HFF-Myc (cell line): ENCODE measurements at places on chromosomes 7 and 10.

DNA sequence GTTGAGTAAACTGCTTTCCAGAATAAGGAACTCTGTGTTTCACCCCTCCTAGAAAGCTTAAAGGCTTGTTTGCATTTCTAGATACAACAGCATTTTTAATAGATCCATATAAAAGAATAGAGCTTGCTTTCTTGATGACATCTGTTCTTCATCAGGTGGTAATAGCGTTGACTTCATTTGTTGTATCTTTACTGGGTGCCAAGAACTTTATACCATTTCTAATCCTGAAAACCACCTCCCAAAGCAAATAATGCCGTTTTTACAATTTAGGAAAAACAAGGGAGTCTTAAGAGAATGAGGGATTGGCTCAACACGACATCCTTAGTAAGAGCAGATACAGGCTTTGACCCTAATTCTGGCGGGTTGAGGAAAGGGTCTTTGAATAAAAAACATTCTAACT, 993.4 kb downstream of the TYW1 start:
- DNase-seq = no peak

DNA sequence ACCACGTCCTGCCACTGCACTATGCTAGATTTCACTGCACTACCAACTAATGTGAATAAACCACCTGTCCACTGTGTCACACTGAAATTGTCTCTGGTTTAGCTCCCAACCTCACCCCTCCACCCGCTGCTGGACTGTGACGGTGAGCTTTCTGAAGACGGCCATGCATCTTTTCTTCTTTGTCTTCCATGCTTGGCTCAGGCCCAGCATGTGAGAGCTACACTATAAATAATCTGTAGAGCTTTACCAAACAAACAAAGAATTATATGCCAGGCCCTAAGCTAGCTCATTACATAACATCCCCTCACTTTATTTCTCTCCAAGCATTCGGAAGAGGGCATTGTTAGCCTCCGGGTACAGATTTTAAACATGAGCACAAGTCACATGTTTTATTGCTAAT, 633.2 kb downstream of the TNS3 start:
- DNase-seq = no peak

- no peak for DNase-seq
Measured at GRCh38 chr10:30176776-30177533, 117.6 kb upstream of the JCAD start.

GRCh38 chr10:62843600-62843999, 27.4 kb upstream of the EGR2 start:
- no peak for DNase-seq

DNA sequence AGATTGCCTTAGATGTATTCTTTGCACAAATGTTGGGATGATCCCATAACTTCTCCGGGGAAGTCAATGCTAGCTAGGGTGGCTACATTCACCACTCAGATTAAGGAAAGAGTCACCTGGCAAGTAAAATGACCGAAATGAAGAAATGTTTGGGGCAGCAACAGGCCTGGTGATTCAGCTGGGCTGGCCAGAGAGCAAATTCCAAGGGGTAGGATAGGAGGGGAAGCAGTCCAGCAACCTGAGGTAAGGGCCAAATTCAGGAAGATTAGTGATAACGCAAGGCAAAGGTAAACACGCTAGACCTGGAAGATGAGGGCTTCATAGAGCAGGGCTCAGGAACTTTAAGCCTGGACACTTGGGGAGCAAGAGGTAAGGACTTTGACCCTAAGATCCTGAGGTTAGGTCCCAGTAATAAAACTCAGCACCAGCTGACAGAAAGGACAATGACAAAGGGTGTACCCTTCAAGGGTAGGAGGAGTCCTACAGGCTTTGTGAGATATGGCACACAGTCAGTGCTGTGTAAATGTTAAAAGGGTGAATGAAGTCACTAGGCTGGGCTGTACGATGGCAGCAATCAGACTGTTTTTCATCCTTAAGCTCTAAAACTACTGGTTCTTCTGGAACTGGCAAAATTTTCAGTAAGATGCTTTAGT, 22.7 kb upstream of the SMNDC1 start:
- no peak for DNase-seq
